ENCODE measurements at places on chromosomes 5 and 9.

DNA sequence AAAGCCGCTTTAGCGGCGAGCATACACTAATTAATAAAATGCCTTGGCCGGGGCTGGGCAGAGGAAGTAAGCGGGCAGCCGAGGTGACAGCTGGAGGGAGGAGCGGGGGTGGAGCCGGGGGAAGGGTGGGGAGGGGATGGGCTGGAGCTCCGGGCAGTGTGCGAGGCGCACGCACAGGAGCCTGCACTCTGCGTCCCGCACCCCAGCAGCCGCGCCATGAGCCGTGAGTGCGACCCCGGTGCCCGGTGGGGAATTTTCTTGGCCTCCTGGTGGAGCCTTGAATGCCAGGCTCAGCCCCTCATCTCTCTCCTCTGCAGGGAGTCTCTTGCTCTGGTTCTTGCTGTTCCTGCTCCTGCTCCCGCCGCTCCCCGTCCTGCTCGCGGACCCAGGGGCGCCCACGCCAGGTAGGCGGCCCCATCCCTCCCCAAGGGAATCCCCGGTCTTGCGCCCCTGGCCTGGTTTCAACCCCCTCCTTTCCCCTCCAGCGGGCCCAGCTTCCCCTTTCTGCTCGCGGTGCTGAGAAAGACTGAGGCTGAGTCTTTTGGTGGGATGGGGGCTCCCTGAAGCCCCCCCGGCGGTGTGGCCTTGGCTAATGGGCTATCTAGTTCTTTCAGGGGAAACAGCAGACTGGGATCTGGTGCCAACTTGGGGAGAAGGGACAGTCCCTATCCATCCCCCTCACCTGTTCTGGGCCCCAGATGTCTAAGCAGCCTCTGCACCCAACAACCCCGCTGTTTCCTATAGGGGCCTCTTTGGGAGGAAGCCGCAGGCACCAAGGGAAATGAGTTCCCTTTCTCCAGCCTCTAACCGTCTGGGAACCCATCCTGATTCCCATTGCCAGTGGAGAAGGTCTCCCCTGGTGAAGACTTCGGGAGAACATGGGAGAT, at the start of gene PTGS1:
PTGS1 (plus strand) TSS at position 156 of the 887 bp plus-strand sequence; CDS start at position 217, 61 bp downstream.
- peak; percentile 83 for DNase-seq

DNA sequence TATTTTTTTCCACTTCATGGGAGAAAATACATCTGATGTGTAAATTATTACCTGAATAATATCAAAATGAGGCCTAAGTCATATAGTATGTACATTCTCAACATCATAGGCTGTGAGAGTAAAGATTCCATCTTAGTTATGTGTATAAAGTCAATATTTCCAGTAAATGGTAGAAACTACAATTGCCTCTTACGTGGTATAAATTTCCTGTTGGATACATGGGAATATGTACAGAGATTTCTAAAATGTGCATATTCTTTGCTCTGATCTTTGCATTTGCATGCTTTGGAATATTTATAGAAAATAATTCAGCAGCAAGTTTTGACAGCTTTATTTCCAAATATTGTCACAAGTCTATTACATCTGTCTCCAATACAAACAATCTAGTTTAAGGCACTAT, 78.8 kb downstream of the GABRB2 start:
- no peak for DNase-seq

- DNase-seq, result no peak
Observed at GRCh38 chr9:131461166-131461565, 41.6 kb upstream of the POMT1 start.

DNA sequence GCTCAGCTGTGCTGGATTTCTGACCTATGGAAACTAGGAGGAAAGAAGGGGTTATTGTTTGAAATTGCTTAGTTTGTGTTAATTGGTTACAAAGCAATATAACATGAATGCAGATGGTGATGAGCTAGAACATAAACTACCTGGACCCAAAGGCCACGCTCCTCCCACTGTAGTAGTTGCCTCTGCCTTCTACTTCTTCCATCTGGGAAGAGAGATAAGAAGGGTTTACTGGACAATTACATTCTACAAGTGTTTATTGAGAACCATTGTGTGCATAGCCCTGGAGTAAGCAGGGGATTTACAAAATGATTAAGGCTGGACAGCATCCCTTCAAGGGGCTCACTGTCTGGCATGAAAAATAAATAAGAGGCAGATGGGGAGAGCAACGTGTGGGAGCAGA, 355.3 kb upstream of the TRPC7 start:
- no peak for DNase-seq

GRCh38 chr9:103068753-103069152, 73.6 kb downstream of the CYLC2 start:
- DNase-seq, result no peak

DNA sequence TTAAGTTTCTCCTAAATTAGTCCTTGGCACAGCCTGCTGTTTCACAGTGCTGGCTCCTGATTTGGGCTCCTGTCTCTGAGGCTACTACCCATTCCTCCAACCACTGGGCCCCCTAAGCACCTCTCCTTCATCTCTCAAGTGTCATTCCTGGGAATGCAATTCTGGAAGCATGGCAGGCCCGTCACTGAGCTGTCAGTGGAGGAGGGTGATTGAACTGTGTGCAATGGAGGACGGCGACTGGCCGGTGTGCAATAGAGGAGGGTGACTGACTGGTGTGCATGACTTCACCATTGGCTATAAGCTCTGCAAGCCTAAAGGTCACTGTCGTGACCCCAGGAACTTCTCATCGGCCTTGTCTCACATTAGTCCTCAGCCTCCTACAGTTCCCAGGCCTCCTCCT, 12.4 kb upstream of the IL17B start:
- no peak for DNase-seq

- peak; percentile 84 for DNase-seq
Observed at GRCh38 chr9:38079461-38080031, 10.5 kb upstream of the SHB start.

DNA sequence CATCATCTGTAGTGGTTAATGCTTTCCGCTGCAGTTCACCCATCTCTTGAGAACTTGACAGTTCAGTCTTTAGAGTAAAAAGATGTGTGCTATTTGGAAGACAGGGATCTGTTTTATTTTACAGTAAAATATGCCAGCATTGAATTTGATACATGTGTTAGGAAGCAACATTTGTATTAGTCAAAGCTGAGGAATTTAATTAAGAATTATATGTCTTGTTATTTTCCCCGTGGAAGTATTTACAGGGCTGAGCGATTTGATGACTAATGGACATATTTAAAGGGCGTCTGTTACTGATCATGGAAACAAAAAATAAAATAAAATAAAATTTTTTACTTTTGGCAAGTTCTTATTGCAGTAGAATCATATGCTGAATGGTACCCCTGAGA, 101.3 kb downstream of the PAM start:
- DNase-seq, result no peak

DNA sequence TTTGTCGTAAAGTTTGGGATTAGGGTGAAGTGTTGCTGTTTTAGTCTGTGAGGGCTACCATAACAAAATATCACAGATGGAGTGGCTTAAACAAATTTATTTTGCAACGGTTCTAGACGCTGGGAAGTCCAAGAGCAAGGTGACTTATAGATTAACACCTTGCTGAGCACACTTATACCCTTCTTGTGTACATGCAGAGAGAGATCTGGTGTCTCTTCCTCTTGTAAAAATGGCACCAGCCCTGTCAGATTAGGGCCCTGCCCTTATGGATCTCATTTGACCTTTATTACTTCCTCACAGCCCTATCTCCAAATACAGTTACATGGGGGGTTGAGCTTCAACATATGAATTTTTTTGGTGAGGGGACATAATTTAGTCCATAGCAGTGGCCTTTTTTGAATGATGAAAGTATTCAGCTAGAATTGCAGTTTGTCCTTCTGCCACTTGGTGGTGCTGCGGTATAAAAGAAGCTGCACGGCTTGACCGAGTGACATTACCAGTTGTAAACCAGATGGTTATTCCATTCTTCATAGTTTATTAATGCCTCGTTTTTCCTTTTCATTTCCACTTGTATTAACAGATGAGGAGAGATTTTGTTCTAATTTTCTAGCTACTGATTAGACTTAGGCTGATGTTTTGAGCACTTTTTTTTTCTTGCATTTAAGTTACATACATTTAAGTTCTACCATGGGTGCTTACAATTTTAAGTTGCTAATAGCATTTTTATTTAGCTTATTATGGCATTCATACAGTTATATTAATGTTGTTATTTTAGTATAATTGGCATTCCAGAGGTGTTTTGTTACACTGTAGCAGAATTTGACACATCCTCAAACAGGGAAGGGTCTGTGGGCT, 19.4 kb downstream of the DCP2 start:
- DNase-seq, result peak; percentile 75

DNA sequence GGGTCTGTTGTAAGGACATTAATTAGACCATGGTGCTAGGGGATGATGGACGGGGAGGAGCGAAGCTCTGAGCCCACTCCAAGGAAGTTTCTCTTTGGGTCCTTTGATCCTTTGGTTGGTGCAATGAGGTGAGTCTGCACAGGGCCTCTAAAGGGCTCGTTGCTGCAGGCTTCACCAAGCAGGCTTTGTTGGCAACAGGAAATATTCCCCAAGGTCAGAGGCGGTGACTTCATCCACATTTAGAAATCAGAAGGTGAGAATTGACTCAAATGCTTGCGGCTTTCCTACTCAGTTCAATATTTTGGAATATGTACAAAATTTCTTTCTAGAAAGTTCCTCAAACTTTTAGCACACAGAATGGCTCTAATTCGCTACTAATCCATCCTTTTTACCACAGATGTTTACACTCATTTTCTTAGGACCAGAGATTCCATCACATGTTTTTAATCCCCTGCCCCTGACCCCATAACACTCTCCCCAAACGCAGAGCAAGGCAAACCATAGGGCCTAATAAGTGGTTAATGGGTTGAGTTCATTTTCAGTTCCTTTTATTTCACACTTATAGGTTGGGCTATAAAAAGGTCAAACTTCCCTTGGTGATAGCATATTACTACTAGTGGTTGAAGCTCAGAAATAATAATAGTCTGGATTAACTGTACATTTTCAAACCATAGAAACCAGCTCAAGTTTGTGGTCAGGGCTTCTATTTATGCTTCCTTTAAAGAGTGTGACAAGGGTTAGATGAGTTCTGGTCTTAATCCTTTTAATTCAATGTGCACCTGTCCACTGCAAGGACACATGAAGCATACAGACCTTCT, 37.3 kb upstream of the TMEM252 start:
- DNase-seq, result no peak

Measured in suppressor macrophage (primary cell).